Activated CD4-positive, alpha-beta memory T cell treated with anti-CD3 and anti-CD28 coated beads for 36 hours (primary cell): ENCODE measurements at places on chromosomes 13 and 19.
A peak's percentile ranks its signal among the peaks of the same experiment; 100 is the strongest.

GRCh38 chr19:5644037-5644436 is 21.2 kb downstream of the SAFB start:
- DNase-seq, result no peak

DNA sequence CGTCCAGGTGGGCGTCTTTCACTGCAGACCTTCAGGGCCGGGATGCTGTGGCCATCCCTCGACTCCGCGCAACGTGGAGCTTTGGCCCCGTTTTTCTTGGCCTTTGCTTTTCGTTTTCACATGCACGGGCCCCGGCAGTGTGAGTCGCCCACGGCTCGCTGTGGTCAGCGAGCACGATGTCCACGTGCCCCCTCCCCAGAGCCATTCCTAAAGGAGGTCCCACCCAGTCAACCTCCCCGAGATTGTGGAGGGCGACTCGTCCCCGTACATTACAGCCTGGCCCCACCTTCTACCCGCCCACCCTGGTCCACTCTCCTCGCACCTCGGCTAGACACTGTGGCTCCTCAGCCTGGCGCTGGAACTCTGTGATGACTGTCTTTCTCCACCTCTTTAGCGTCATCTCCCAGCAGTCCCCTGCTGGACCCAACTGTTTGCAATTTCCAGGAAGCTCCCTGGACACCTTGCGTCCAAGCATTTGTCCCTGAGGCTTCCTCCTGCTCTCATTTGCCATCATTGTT is 405 bp downstream of the ZNF446 start:
- DNase-seq, result peak; percentile 30

DNA sequence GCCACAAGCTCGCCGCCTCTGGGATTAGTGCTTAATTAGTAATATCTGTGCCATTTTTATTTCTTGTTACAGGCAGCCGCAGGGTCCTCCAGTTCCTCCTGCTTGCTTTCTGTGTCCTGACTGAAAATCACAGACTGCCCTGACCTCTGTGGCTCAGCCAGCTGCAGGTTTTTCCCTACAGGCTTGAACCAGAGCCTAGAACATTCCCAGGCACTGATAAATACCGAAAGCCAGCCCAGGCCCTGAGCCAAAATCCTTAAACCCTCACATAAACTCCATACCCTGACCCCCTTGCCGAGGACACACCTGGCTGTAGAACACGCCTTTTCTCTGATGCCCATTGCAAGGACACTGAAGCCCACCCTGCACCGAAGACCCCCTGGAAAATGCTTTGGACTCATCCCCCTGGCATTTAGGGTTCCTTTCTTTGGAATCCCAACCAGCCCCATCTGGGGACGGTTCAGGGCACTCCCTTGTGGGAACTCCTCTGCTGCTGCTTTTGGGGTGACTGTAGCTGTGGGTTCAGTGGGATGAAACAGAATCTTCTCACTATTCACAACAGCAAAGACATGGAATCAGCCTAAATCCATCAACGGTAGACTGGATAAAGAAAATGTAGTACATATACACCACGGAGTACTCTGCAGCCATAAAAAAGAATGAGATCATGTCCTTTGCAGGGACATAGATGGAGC is 15.5 kb downstream of the DPP9 start:
- DNase-seq, result no peak

DNA sequence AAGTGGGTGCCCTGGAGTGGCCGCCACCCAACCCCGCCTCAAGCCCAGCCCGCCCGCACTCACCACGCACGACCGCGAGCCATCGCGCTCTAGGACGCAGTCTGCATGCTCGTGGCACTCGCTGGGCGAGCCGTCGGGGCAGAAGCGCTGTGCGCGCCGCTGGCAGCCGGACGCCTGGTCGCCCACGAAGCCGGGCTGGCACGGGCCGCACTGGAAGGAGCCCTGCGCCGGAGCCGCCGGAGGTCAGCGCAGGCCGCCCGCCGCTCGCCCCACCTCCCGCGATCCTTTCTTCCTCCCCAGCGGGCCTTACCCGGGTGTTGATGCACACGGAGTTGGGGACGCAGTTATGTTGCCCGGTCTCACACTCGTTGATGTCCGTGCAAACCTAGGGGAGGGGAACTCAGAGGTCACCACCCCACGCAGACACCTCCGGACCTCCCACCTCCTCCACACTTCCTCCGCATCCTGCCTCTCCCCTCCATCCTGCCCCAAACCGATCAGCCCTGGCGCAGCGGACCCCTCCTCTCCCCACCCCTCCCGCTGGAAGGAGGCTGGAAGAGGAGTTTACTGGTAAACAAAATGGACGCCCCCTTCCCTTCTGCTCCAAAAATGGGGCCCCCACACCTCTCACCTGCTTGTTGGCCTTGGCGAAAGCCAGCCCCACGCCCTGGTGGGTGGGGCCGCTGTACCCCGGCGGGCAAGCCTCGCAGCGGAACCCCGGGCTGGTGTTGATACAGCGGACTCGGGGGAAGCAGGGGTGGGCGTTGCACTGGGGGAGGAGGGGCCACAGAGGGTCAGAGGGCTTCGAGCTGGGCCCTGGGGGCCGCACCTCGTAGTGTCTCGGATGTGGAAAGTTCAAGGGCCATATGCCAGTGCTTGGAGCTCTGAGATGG is 2.3 kb downstream of the COMP start:
- DNase-seq, result no peak

- DNase-seq, result no peak
Observed at GRCh38 chr19:15293781-15294491, 38.4 kb downstream of the BRD4 start.

GRCh38 chr13:82330499-82330898 is 1551.8 kb downstream of the SLITRK1 start:
- no peak for DNase-seq

- no peak for DNase-seq
Observed at GRCh38 chr19:42538841-42539709, 10.8 kb upstream of the CEACAM1 start.
